ENCODE measurements at places on chromosomes 16 and 17.
A peak's percentile ranks its signal among the peaks of the same experiment; 100 is the strongest.

- DNase-seq = no peak
Measured at GRCh38 chr16:2205967-2206313, 686 bp downstream of the MLST8 start.

GRCh38 chr16:21717608-21718007 lies 53.8 kb downstream of the OTOA start:
- no peak for DNase-seq

- DNase-seq = no peak
Measured at GRCh38 chr17:59365383-59365981, 34.0 kb downstream of the YPEL2 start.

GRCh38 chr16:88039591-88039990 lies 88.4 kb downstream of the BANP start:
- no peak for DNase-seq

DNA sequence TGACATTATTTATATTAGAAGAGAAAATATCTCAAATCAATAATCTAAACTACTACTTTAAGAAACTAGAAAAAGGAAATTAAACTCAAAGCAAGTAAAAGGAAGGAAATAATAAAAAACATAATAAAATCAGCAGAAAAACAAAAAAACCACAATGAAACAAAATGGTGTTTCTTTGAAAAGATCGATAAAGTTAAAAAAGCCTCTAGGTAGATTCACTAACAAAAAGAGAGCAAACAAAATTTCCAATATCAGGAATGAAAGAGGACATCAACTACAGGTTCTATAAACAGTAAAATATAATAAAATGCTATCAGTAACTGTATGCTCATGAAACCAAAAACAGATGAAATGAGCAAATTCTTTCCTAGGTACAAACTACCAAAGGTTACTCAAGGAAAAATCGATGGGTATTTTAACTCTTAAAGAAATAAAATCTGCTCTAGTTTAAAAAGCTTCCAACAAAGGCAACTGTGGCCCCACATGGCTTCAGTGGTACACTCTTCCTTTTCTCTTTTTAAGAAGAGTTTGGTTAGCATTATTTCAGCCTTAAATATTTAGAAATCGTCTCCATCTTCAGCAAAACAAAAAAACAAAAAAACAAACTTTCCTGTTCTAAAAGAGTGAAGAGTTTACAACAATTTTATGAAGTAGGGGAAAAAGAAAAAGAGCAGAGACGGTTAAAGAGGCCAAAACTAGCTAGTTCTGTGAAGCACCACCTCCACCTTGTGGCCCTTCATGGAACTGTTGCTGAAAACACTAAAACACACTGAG lies 102.2 kb downstream of the TRIM37 start:
- peak; percentile 26 for DNase-seq

GRCh38 chr16:85149776-85150175 lies 37.5 kb upstream of the CIBAR2 start:
- no peak for DNase-seq

DNA sequence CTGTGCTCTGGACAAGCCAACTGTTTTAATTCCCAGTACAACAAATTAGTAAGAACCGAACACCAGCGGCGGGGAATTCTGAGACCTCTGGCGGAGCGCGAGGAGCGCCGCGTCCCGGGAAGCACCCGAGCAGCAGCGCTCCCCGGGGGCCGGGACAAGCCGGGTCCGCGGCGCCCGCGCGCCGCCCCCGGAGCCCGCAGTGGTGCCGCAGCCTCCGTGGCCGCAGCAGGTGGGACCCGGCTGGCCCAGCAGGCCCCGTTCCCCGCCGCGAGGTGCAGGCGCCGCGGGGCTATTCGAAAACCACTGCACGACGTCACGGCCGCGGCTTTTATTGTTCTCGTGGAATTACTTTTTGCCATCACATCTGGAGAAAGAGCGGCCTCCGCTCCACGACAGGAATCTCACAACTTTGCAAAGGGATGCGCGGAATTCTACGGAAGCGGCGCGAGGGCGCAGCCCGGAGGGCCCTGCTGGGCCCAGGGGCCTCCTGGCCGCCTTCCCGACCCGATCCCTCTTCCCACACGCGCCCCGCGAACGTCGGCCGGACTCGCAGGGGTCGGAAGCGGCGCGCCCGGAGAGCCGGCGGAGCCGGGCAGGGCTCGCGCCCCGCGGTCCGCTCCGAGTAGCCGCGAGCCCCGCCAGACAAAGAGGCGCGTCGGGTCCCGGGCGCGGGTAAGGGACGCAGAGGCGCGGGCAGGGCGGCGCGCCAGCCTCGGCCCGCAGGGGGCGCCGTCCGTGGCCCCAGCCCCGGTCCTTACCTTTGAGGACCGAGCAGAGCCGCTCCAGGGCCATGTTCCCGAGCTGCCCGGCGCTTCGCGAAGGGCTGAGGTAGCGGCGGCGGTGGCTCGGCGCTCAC lies 696 bp downstream of the NETO2 start:
- DNase-seq = peak; percentile 34

GRCh38 chr16:2486645-2487516 lies 12.0 kb downstream of the TBC1D24 start:
- peak; percentile 63 for DNase-seq

DNA sequence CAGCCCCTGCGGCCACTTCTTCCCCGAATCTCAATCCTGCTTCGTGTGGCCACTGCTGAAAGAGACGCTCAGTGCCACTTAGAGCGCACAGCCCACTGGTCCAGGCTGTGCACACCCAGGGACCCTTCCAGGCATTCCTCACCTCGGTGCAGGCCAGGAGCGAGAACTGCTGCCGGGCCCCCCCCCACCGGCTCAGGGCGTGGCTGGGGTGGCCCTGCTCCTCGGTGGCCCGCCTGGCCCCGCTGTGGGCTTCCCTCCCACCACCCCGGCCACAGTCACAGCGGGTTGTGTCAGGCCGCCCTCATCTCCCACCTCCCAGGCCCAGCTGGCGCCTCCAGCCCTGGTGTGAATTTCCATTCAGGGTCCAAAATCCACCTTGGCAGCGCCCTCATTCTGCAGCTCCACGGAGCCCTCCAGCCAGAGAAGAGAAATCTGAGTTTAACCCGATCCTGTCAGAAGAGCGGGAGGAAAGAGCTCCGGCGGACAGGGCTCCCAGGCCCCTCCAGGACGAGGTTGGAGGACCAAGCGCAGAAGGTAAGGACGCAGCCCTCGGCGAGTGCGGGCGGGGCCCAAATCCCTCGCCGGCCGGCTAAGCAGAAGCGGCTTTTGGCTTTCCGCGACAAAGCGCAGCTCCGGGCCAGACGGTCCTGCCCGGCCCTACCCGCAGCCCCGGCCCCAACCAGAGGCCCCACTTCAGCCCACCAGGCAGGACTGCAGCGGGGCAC lies 12.0 kb downstream of the TBC1D16 start:
- no peak for DNase-seq

DNA sequence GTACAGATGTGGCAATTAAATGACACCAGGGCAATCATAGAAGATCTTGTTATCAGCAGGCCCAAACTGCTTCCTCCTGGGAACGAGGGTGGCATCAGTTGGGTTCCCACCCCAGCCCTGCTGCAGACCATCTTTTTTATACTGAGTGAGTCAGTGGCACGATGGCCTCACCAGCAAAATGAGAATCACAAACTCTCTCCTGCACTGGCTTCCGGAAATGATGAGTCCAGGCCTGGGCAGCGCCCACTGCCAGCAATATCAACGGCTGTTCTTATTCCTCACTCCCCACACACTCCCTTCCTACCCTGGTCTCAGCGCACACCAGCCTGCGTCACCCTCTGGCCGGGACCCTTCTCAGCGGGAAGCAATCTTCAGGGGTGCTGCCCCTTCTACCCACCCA lies 340.3 kb downstream of the FOXL1 start:
- DNase-seq = no peak

DNA sequence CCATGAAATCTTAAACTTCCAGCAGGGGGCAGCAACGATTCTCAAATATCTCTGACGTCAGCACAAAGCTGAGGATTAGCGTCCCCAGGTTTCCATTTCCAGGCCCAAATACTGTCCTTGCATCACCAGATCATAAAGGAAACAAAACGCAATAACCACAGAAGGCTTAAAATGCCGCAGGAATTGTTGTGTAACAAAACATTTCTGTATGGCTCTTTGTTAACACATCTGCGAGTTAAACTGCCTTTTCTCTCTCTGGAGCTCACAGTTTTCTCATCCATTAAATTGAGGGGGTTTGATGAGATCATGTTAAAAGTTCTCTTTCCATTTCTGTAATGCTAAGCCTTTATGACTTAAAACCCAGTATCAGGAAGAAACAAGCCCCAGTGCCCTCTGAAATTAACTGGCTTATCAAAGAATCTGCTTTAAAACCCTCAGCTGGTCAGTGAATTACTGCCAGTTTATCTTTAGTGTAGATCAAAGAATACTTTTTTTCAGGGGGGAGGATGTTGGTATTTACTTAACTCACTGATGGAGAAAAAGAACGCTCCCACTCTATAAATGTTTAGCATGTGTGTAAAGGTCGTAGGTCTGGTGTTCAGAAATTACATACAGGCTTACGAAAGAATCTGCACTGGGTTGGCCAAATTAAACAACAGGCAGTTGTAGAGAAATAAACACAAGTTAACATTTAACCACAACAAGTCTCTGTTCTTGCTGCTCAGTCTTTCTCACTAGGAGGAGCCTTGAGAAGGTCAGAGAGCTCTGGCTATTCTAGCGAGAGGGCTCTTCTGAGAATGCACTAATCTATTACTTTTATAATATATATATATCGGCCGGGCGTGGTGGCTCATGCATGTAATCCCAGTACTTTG lies 10.6 kb upstream of the TERF2 start:
- peak; percentile 45 for DNase-seq

DNA sequence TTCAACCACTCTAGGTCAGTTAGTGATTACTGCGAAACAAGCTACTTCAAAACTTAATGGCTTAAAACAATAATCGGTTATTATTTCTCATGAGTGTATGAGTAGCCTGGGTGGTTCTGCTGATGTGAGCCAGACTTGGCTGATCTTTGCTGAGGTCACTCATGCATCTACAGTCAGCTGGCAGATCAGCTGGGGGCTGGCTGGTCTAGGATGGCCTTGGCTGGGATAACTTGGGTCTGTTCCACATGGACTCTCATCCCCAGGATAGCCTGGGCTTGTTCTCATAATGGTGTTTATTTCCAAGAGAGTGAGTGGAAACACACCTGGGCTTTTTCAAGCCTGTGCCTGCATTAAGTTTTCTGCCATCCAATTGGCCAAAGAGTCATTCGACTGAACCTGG lies 13.0 kb downstream of the CCDC182 start:
- DNase-seq = no peak

- no peak for DNase-seq
Measured at GRCh38 chr16:81568749-81569087, 124.1 kb downstream of the CMIP start.

- DNase-seq = no peak
Measured at GRCh38 chr16:31876951-31877828, 3.6 kb downstream of the ZNF267 start.

DNA sequence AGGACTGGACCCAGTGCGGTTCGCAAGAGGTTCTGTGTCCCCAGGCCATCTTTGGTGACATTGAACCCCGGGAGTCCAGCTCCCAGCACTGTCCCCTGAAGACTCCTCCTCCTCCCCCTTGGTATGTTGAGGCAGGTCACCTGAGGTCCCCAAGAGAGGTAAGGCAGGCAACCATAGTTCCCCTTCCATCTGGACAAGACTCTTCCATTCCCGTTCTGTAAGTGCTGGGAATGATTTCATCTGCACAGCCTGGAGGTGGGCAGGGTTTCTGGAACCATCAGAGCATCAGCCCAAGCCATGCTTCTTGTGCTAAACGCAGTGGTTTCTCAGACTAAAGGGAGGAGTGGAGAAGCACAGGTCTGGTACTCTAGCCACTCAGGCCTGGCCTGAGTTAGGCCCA lies 24.9 kb downstream of the COPZ2 start:
- no peak for DNase-seq

GRCh38 chr16:2035431-2036199 lies 8.9 kb downstream of the NHERF2 start:
- DNase-seq = no peak

GRCh38 chr16:11781773-11782172 lies 15.3 kb downstream of the ZC3H7A start:
- DNase-seq = no peak

DNA sequence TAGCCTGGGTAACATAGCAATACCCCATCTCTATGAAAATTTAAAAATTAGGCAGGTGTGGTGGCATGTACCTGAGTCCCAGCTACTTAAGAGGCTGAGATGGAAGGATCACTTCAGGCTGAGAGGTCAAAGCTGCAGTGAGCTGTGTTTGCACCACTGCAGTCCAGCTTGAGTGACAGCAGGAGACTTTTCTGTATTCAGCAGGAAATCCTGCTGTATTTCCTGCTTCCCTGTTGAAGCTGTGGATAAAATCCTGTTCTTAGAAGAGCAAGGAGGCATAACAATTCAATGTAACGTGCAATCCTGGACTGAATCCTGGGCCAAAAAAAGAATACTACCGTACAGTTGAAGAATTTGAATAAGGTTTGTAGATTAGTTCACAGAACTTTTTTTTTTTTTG lies 62.2 kb downstream of the FBXL20 start:
- DNase-seq = no peak

- DNase-seq = no peak
Measured at GRCh38 chr17:57294101-57294500, 37.8 kb downstream of the MSI2 start.

DNA sequence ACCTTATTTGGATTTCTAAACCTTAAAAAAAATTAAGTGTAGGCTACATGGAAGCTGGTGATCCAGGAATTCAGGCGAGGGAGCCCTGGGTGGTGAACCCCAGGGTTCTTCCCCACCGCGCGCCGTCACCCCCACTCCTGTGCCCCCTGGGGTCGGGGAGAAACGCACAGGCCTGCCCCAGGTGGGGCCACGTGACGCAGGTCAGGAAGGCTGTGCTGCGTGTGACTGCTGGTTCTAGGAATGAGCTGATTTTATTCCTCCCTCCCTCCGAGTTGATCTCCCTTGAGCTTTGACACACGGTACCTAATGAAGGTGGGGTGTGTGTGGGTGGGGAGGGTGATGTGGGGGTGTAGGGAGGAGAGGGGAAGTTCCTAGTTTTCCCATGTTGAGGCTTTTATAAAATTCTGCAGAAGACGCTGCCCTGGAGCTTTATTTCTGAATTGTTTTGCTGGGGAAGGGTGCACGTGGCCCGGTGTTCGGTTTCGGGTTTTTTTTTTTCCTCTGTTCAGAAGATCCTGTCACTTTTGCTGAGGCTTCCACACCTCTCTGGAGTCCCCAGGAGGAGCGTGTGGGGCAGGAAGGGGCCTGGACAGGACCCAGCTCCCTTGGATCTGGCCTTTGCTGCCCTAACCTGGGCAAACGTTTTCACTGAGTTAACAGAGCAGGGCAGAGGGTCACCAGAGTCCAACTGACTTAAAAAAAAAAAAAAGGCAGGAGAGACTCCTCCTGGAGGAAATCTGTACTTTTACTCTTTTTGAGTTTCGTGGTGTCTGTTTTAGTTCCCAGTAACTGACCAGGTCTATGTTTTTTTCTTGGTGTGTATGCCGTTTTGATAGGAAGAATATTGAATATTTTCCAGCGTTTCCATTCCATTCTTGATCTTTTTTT lies 55.8 kb upstream of the GSE1 start:
- no peak for DNase-seq

GRCh38 chr17:7136266-7136877 lies 21.8 kb upstream of the ASGR2 start:
- peak; percentile 54 for DNase-seq

- no peak for DNase-seq
Measured at GRCh38 chr16:86427433-86427851, 82.9 kb upstream of the FOXF1 start.
